ENCODE measurements at places on chromosomes 6 and 20.

DNA sequence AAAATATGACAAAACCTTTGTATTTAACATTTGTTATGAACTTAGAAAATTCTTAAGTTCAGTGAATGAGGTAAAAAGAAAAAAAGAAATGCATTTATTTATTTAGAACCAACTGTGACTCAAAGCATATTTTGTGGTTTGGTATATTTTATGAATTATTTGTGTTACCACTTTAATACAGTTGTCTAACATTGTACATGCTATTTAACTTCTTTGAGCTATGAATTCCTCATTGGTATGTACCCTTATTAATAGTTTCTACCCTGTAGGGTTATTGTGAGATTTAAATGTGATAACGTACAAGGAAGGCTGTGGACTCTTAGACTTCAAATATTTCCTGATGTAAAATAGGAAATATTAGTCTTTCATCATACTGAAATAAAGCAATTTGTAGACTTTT lies 162.6 kb downstream of the MMUT start:
- no peak for DNase-seq

GRCh38 chr6:17280552-17281090 lies 540 bp upstream of the RBM24 start:
- no peak for DNase-seq

DNA sequence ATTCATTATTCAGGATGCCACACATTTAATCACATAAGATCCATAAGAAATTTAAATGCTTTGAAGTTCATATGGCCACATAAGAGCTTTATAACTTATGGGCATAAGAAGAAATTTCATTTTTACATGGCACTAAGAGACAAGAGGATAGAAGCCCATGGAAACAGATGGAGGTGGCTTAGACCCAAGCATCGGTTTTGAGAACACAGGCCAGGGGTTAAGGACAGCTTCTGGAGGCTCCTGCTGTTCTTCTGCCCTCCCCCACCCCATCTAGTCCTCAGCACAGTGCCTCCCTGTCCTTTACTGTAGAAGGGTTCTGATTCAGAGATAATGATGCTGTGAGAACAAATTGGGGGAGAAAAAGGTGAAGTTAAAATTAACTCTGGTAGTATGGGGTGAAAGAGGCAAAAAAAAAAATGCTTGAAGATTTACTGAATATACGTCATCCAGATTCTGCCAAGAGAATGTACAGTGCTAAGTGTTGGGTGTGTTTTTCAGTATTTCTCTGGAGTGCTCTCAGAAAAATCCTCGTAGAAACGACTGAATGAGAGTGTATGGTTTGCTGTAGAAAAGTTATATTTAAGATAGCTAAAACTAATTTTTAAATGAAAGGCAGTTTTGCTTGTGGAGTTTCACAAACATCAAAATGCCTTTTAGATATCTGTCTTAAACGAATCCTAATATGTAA lies 539.7 kb downstream of the QKI start:
- DNase-seq, result no peak

DNA sequence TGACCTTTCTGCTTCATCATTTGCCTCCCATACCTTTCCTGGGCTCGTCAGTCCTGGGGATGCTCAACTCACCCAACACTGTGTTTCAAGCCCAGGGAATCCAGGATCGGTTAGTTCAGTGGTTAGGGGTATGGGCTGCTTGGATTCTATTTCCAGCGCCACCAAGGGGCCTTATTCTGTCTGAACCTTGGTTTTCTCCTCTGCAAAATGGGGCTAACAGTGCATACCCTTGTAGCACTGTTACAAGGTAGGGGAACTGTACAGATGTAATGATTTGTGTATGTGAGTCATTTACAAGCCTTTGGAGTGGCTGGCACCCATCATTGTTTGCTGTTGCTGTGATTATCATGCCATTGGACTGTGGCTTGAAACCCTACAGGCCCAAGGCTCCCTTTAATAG lies 14.5 kb upstream of the CSNK2A1 start:
- DNase-seq, result no peak
